CD4-positive, alpha-beta T cell (primary cell): ENCODE measurements at places on chromosomes 13 and 19. TPM values are rescaled to one million over a fixed set of nuclear protein-coding genes. Genes with fewer than 3 reads are reported as not detected.

The CGB8 gene
- not detected for total RNA-seq

DNA sequence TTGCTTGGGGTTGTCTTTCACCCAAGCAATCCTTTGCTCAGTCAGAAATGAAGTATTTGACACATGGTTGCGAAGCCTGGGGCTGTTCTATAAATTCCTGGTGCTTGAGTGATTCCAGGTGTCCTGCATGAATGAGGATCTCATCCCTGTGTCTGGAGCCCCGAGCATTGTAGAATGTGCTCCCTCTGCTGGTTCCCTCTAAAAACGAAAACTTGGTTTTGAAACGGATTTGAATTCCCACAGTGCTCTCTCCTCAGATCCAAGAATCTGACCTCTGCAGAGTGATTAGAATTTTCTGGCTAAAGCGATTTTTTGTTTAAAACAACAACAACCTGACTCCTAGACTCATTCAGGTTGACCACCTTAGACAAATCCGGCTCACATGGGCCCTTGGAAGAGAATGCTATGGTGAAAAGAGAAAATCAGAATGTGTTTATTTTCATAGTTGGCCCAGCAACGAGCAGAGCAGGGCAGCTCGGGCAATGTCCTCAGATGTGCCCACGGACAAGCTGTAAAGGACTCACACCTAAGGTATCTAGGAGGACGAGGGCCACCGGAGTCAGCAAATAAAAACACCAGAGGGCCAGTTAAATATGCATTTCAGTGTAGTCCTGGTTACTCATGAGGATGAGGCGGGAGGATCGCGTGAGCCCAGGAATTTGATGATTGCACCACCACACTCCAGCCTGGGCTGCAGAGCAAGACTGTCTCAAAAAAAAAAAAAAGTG lies 8.7 kb upstream of the ATP12A start:
- H3K36me3 ChIP-seq = no peaks in the 10 kb centered on the region
- DNase-seq = peak; percentile 36
- H3K4me1 ChIP-seq = peaks cover 4% of the 10 kb centered on the region
- H3K27me3 ChIP-seq = no peaks in the 10 kb centered on the region
- H3K27ac ChIP-seq = no peak overlapping the region

GRCh38 chr13:80486402-80486801 lies 145.5 kb upstream of the SPRY2 start:
- H3K27me3 ChIP-seq = no peaks in the 10 kb centered on the region
- no peak for DNase-seq
- no peaks in the 10 kb centered on the region for H3K36me3 ChIP-seq
- H3K4me1 ChIP-seq = no peaks in the 10 kb centered on the region
- no peak overlapping the region for H3K4me3 ChIP-seq

GRCh38 chr19:48400018-48400742 lies 6.7 kb downstream of the GRIN2D start:
- peaks cover 48% of the 10 kb centered on the region for H3K4me1 ChIP-seq
- DNase-seq = no peak
- no peak overlapping the region for H3K4me3 ChIP-seq

GRCh38 chr19:9705836-9706235 lies 30.9 kb upstream of the ZNF562 start:
- H3K4me3 ChIP-seq = no peak overlapping the region
- no peaks in the 10 kb centered on the region for H3K4me1 ChIP-seq
- DNase-seq = no peak
- H3K27me3 ChIP-seq = no peaks in the 10 kb centered on the region

The ZNF586 gene
- 53.4 TPM for total RNA-seq

The DMKN gene
- not detected for total RNA-seq

The HIPK4 gene
- 0.08 TPM for total RNA-seq

The RNF17 gene
- 0.25 TPM for total RNA-seq

GRCh38 chr19:48230555-48231129 lies 25.1 kb downstream of the CARD8 start:
- H3K4me3 ChIP-seq = no peak overlapping the region
- DNase-seq = peak; percentile 29
- peaks cover 3% of the 10 kb centered on the region for H3K4me1 ChIP-seq
- H3K27ac ChIP-seq = no peak overlapping the region
- H3K27me3 ChIP-seq = no peaks in the 10 kb centered on the region

The KLK12 gene
- not detected for total RNA-seq

The FAM83E gene
- total RNA-seq = 1.6 TPM

The DCLK1 gene
- total RNA-seq = not detected

GRCh38 chr13:39016787-39017186 lies 21.1 kb downstream of the PROSER1 start:
- peaks cover 73% of the 10 kb centered on the region for H3K36me3 ChIP-seq
- no peaks in the 10 kb centered on the region for H3K4me1 ChIP-seq
- no peak overlapping the region for H3K27ac ChIP-seq
- DNase-seq = no peak
- no peak overlapping the region for H3K4me3 ChIP-seq
- H3K27me3 ChIP-seq = no peaks in the 10 kb centered on the region

GRCh38 chr13:112171570-112171965 lies 104.6 kb downstream of the SOX1 start:
- H3K27ac ChIP-seq = no peak overlapping the region
- no peak overlapping the region for H3K4me3 ChIP-seq
- no peaks in the 10 kb centered on the region for H3K36me3 ChIP-seq

DNA sequence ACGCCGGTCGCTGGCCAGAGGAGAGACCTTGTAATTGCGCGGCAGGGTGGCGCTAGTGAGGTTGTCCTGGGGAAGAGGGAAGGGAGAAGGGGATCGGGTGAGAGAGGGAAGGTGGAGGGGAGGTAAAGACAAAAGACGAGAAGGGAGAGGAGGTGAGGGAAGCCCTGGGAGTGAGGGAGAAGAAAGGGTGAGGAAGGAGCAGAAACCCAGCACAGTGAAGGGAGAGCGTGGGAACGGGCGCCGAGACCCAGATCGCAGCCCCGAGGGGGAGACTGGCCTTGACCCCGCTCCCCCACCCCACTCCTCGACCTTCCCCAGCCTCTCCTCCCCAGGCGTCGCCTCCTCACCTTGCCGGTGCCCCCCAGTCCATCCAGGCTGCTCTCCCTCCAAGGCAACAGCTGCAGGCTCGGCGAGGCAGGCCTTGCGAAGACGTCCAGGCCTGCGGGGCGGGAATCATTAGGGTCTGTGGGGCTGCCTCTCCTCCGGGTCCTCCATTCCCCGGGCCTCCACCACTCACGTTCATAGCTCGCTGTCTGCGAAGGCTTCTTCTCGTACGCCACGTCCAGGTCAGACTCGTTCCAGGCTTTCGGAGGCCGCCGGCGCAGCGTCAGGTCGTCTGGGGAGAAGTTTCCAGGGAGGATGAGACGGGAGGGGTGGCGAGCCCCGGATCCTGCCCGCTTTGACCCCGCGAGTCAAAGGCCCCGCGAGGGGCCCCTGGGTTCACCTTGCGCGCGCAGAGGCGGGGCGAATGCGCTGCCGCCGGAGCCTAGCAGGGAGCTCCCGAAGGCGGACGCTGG lies 8.8 kb downstream of the PPP1R13L start:
- H3K36me3 ChIP-seq = no peaks in the 10 kb centered on the region
- no peak overlapping the region for H3K27ac ChIP-seq
- peaks cover 17% of the 10 kb centered on the region for H3K27me3 ChIP-seq
- H3K4me3 ChIP-seq = no peak overlapping the region

GRCh38 chr13:80901111-80901510 lies 560.2 kb upstream of the SPRY2 start:
- no peak overlapping the region for H3K4me3 ChIP-seq
- H3K36me3 ChIP-seq = no peaks in the 10 kb centered on the region
- no peaks in the 10 kb centered on the region for H3K4me1 ChIP-seq
- H3K27me3 ChIP-seq = no peaks in the 10 kb centered on the region
- H3K27ac ChIP-seq = no peak overlapping the region

The ATP8A2 gene
- 0.22 TPM for total RNA-seq

The KANK3 gene
- total RNA-seq = 0.87 TPM

The CPAMD8 gene
- total RNA-seq = 0.34 TPM

DNA sequence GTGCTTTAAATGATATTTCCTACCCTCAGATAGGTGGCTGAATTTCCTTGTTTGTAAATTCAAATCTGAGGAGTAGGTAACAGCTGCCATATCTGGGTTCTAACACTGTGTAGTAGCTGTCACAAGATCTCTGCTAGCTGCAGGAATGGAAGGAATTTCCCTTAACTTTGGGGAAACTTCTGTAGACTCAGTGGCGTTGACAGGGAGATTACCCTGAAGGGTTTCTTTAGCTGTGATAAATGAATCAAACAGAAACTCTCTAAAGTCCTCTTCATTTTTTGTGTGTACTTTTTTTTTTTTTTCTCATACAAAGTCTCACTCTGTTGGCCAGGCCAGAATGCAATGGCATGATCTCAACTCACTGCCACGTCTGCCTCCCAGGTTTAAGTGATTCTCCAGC lies 5.3 kb upstream of the EPSTI1 start:
- H3K27me3 ChIP-seq = no peaks in the 10 kb centered on the region
- no peak overlapping the region for H3K27ac ChIP-seq
- H3K4me1 ChIP-seq = peaks cover 9% of the 10 kb centered on the region
- no peak for DNase-seq
- no peak overlapping the region for H3K4me3 ChIP-seq
- H3K36me3 ChIP-seq = no peaks in the 10 kb centered on the region
